GM23248 (cell line): ENCODE measurements at places on chromosomes 11 and 22.

- peak; percentile 63 for DNase-seq
Observed at GRCh38 chr11:36469881-36470802, 39.9 kb downstream of the TRAF6 start.

GRCh38 chr11:44366741-44367140 is 56.8 kb upstream of the ALX4 start:
- DNase-seq, result no peak

- peak; percentile 50 for DNase-seq
Observed at GRCh38 chr11:74318241-74318932, 6.9 kb upstream of the P4HA3 start.

DNA sequence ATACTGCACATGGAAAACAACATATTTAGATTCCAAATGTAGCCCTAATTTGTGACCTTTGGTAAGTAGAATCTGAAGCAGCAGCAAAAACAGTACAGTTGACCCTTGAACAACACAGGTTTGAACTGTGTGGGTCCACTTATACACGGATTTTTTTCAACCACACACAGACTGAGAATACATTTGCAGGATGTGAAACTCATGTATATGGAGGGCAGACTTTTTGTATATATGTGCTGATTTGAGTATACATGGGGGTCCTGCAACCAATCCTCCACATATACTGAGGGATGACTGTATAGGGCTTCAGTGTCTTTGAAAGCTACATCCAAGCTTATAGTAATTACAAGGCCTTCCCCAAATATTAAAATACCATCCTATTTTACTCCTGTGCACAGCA is 120.5 kb downstream of the MPPED2 start:
- DNase-seq, result no peak

GRCh38 chr11:11217289-11217928 is 135.6 kb downstream of the CSNK2A3 start:
- DNase-seq, result no peak

DNA sequence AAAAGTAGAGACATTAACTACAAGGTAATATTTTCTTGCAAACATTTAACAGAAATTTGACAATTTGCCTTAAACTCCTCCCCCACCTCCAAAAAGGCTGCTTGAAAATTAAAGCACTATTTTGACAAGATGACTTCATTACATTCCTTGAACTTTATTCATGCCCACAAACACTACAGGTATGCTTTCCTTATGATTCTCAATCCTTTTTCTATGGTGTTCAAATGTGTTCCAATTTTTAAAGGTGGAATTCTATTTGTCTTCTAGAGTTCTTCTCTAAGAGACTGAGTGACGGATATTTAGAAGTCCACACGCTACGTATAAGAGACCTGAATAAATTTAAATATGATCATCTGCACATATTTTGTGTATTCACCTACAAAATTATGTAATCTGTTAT is 69.4 kb downstream of the MRTFA start:
- peak; percentile 42 for DNase-seq

DNA sequence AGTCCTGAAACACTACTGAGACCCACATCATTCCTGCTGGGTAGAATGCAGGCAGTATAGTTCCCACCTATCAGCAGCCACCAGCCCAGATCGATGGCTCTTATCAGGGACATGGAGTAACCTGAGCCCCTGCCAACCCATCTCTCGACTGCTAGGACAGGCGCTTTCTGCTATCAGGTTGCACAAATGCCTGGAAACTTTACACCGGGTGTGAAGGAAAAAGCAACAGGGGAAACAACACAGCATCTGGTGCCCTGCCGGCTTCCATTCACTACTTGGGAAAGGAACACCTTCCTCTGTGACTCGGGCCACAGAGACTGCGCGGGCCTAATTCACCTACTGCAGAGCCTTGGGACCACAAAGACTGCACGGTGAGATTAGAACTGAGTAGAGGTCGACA is 18.5 kb downstream of the RBFOX2 start:
- no peak for DNase-seq

DNA sequence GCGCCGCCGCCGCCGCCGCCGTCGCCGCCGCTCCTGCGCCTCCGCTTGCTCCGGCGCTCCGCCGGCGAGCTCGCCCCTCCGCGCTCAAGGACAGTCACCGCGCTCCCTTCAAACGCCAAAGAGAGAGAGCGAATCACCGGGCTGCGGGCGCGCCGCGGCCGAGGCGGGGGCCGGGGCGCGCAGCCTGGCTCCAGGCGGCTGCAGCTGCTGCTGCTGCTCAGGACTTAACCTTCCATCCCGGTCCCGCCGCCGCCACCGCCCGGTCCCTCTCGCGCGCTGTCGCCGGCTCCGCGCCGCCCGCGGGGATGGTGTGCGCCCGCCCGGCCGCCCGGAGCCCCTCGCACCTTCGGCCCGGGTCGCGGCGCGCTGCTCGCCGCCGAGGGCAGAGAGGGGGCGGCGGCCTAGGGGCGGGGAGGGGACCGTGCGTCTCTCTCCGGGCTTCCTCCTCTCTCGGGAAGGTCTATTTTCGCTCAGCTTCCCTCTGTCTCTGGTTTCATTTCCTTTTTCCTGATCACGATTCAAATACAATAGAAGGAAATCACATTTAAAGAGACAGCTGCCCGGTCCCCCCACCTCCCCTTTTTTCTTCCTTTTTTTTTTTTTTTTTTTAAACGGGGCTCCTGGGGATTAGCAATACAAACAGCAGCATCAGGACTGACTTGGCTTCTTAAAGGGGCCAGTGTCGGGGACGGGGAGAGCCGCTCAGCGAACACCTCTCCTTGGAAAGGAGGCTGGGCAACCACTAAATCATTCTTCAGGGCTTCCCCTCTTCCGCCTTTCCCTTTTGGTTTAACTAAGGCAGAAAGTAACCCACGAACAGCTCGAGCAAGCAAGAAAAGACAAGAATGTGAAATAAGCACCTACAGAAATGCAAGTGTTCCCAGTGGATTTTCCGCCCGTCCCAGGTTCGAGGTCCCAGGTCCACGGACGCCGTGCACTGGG is 22.1 kb downstream of the LMO2 start:
- DNase-seq, result peak; percentile 67

DNA sequence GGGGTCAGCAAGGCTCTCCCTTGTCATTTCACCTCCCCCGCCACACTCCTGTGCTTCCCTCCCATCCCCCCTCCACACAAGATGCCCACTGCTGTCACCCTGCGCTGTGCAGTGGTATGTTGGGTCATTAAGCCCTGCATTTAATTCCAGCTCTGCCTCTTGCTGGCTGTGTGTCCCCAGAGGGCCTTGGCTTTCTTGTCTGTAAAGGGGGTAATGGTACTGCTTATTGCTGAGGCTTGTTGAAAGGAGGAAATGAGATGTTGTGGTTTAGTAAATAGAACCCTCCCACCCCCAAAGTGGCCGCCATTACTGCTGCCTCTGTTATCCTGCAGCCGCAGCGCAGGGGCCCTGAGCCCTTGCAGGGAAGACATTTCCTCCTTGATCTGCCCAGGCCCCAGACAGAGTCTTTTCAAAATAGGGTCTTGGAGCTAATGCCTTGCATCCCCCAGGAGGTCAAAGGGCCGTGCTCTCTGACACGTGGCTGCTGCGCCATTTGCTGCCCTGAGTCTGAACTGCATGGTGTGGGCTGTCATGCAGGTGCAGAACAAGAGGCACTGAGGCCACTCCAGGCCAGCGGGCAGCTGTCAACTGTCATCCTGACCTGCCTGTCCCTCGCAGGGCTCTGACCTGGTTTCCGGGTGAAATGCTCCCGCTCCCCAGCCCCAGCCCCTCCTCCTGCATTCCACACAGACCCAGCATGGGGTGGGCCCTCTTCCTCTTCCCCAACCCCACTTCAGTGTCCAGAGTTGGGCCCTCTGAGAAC is 18.7 kb downstream of the PVALB start:
- DNase-seq, result no peak

DNA sequence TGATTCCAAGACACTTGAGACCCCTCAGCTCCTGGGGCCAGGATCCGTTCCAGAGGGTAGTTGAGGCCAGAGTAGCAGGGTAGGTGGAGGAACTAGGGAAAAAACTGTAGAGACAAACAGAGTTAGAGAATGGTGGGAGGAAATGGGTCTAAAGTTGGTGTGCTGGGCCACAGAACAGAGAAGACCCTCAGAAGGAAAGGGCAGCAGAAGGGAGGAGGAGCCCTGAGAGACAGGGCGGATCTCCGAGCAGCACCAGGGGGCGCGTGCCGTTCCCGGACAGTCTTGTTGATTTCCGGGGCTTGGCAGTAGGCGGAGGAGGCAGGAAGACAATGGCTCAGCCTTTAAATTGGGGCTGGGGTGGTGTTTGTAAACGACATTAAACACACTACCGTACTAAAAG is 2.4 kb upstream of the CECR2 start:
- DNase-seq, result no peak
